ENCODE measurements at places on chromosomes 3 and 15.
A peak's percentile ranks its signal among the peaks of the same experiment; 100 is the strongest.

DNA sequence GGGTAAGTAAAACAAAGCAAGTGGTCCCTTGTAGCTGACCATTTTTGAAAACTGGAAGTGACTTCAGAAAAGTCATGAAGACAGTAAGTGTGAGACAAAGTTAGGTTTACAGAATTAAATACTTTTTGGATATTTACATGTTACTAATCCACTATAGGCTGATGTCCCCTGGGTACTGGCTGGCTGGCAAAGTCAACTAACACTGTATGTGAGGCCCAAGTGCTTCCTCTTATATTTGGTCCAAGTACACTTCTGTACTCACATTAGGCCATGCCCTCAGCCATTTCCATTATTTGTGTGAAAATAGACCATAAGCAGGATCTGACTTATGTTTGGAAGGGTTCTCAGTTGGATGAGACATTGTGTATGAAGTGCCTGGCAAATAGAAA is 5.5 kb upstream of the LEKR1 start:
- no peak for DNase-seq

- DNase-seq, result no peak
Measured at GRCh38 chr3:185693985-185694653, 108.0 kb downstream of the SENP2 start.

- peak; percentile 28 for DNase-seq
Measured at GRCh38 chr15:41621200-41622193, 38.7 kb upstream of the MGA start.

DNA sequence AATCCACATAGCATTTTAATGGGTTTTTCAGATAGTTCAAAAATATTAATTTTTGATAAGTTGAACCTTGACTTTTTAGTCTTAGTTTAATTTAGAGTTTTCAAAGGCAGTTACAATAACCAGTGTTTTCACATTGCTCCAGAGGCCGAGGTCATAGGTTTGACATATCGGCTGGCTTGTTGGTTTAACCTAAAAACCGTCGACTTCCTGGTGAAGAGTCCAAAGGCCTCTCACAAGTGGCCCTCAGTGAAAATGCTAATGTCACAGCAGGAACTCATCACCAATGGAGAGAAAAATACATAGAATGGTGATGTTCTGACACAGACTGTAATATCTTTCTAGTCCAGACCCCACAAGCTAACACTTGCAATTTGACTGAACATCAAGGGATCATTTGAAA is 642.3 kb downstream of the PLOD2 start:
- no peak for DNase-seq

DNA sequence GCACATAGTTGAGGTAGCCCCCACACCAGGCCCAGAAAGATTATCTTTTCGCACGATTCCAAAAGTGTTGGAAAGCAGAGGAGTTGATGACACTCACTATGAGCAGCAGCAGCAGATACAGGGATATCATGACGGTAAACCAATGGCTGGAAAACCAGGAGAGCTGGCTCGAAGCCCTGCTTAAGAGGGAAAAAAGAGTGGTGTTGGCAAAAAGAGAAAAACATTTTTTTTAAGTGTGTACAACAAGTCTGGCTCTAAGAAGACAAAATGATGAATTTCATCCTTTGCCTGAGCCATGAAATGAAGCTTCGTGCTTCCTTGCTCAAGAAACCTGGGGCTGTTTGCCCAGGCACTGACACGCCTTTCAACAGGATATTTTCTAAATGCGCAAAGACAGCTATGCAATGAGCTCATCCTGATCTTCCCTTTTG is 27.3 kb downstream of the PARP16 start:
- DNase-seq, result no peak

DNA sequence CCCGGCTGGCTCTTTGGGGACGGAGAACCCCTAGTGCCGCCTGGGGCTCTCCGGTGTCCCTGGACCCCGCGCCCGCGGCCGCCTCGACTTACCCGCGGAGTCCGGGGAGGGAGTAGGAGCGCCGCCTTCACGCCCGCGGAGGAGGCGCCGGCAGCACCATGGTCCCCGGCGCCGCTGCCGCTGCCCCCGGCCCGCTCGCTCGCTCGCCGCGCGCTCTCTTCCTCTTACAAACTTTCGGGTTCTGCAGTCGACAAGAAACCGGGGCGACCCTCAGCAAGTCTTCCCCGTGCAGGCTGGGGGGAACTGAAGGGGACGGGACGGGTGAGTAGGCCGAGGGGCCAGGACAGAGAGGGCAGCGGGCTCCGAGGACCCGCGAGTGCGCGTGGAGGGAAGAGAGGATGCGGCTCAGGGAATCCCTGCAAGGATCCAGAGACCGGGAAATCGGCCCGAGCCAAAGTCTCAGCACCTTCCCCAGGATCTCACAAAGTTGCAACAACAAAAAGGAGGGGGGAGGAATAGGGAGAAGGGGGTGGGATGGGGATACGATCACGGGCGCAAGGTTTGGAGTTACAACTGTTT is 2.0 kb downstream of the FOXP1 start:
- peak; percentile 30 for DNase-seq
